ENCODE measurements at places on chromosomes 1 and 21. TPM values are rescaled to one million over a fixed set of nuclear protein-coding genes. Genes with fewer than 3 reads are reported as not detected.

The RCSD1 gene
- polyA plus RNA-seq, result 0.18 TPM

The FGR gene
- polyA plus RNA-seq, result 0.42 TPM

The PLA2G2F gene
- polyA plus RNA-seq, result not detected

The ZNF687 gene
- polyA plus RNA-seq, result 8.2 TPM

The ECM1 gene
- polyA plus RNA-seq, result 0.74 TPM

The PLXNA2 gene
- polyA plus RNA-seq, result 0.45 TPM
